ENCODE measurements at places on chromosomes 11 and 22. TPM values are rescaled to one million over a fixed set of nuclear protein-coding genes. Genes with fewer than 3 reads are reported as not detected.

Gene CD6
- 4.2 TPM for total RNA-seq

Gene FGF19
- not detected for total RNA-seq

Gene NRGN
- total RNA-seq = 6.1 TPM

Gene OR51E2
- total RNA-seq = 7.4 TPM

Gene FOSL1
- total RNA-seq = 4.5 TPM

Gene MUC5B
- total RNA-seq = not detected

Gene SAA4
- not detected for total RNA-seq

Gene GNB1L
- total RNA-seq = 6.0 TPM

Gene MS4A13
- total RNA-seq = not detected

Gene MUC6
- not detected for total RNA-seq

Gene RSF1
- total RNA-seq = 70.3 TPM

Gene BEST1
- 9.4 TPM for total RNA-seq

Gene SMIM35
- total RNA-seq = 0.13 TPM

Gene SMTNL1
- total RNA-seq = not detected

Gene OR4P4
- total RNA-seq = not detected

Gene TMPRSS4
- total RNA-seq = 224 TPM

Gene CSKMT
- 20.7 TPM for total RNA-seq

Gene BLID
- 2.6 TPM for total RNA-seq

Gene SCARF2
- 11.0 TPM for total RNA-seq

Gene ANO1
- 75.5 TPM for total RNA-seq

Gene KCNQ1OT1
- total RNA-seq = 5.0 TPM

Gene ACR
- total RNA-seq = 1.7 TPM

Gene SCGB1C1
- not detected for total RNA-seq

Gene GRAP2
- 7.9 TPM for total RNA-seq

Gene LMNTD2
- 8.8 TPM for total RNA-seq

Gene KCNK4
- total RNA-seq = not detected

Gene CCDC34
- 10.2 TPM for total RNA-seq

Gene OPCML
- total RNA-seq = 0.10 TPM

Gene TMEM151A
- total RNA-seq = not detected

Gene PHLDB1
- total RNA-seq = 93.1 TPM

All from ureter (tissue), 1 donor.